ENCODE measurements at places on chromosomes 16 and 17. TPM values are rescaled to one million over a fixed set of nuclear protein-coding genes. Genes with fewer than 3 reads are reported as not detected.

Gene ASGR2
- not detected for total RNA-seq

Gene UTP18
- 25.7 TPM for total RNA-seq

Gene KCNH6
- total RNA-seq, result not detected

Gene OTOP2
- total RNA-seq, result not detected

Gene TLCD3B
- not detected for total RNA-seq

Gene KRTAP9-4
- total RNA-seq, result not detected

Gene SMIM36
- not detected for total RNA-seq

Gene EPN3
- total RNA-seq, result not detected

Gene NEUROD2
- total RNA-seq, result under 0.01 TPM

Gene CAPNS2
- 1.7 TPM for total RNA-seq

Gene GP1BA
- total RNA-seq, result not detected

Gene GINS3
- total RNA-seq, result 1.0 TPM

Gene HOXB4
- total RNA-seq, result 3.3 TPM

Gene FAM117A
- total RNA-seq, result 1.3 TPM

Gene CLEC18A
- under 0.01 TPM for total RNA-seq

Gene SLFN14
- not detected for total RNA-seq

Gene CFAP97D1
- not detected for total RNA-seq

Gene IGF2BP1
- total RNA-seq, result 2.5 TPM

Gene COX6A2
- total RNA-seq, result not detected

Gene TBX2
- 31.3 TPM for total RNA-seq

Gene FOXJ1
- not detected for total RNA-seq

Gene PCTP
- 12.3 TPM for total RNA-seq

Gene HIGD1B
- total RNA-seq, result not detected

Gene KCNH4
- total RNA-seq, result not detected

Gene UTS2R
- not detected for total RNA-seq

Gene CDH13
- 6.2 TPM for total RNA-seq

Gene ADORA2B
- 12.9 TPM for total RNA-seq

Gene C16orf54
- total RNA-seq, result not detected

Gene OGFOD1
- total RNA-seq, result 56.7 TPM

Gene HOXB1
- total RNA-seq, result not detected

Gene PRDM7
- not detected for total RNA-seq

Gene XYLT1
- total RNA-seq, result 16.2 TPM

Gene FBXL16
- total RNA-seq, result under 0.01 TPM

Gene RAC3
- total RNA-seq, result 5.4 TPM

Gene CYBA
- total RNA-seq, result 192 TPM

Gene KCNJ16
- under 0.01 TPM for total RNA-seq

Gene KRTAP3-2
- total RNA-seq, result not detected

Gene CEP131
- 11.7 TPM for total RNA-seq

Gene KRT33B
- total RNA-seq, result not detected

Gene GPR142
- total RNA-seq, result not detected

Gene KRT17
- 4.9 TPM for total RNA-seq

Gene ABI3
- not detected for total RNA-seq

Gene SCGB1C2
- total RNA-seq, result not detected
